ENCODE measurements at places on chromosomes 1 and 21.

- no peak for DNase-seq
These were observed 6.8 kb downstream of the CFAP410 start for GRCh38 chr21:44332383-44332782.

DNA sequence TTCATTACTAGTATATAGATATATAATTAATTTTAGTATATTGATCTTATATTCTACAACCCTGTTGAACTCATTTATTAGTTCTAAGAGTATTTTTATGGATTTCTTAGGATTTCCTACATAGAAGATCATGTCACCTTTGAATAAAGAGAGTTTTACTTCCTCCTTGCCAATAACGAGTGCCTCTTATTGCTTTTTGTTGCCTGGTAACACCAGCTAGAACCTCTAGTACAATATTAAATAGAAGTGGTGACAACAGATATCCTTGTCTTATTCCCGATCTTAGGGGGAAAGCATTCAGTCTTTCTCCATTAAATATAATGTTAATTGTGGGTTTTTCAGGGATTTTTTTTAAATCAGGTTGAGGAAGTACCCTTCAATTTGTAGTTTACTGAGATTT is 40.8 kb downstream of the WNT2B start:
- DNase-seq: no peak

GRCh38 chr1:37461698-37462436 is 12.5 kb upstream of the ZC3H12A start:
- no peak for DNase-seq

DNA sequence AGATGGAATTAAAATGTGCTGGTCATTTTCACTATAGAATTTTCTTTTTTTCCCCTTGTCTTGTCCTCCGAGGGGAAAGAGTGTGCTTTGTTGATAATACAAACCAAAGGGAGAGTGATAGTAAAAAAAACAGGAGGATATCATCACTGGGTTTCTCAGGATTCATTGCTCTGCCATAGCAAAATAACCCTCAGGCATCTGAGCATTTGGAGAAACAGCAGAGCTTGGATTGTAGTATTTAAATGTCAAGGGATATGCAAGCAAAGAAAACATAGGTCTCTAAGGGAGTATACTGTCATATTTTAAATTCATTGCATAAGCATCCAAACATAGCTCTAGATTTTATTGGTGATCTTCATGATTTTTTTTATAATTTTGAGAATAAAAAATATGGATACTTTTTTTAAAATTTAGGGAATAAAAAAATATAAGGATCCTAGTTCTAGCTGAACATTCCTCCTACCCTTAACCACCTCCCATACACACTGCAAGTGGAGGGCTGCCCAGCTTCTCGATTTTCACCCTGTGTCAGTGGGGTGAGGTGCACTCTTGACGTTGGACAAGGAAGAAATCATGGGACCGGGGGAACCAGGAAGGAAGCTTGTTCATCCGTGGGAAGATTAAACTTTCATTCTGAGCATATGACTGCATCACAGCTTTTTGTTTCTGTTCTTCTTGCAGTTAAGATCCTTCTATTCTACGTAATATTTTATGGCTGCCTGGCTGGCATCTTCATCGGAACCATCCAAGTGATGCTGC is 4.4 kb downstream of the ATP1B1 start:
- no peak for DNase-seq

- DNase-seq: no peak
These were observed 12.0 kb downstream of the MDM4 start for GRCh38 chr1:204528241-204528640.

- DNase-seq: no peak
These were observed at the start of the genes PLA2G2C and UBXN10 for GRCh38 chr1:20185834-20186782. Gene PLA2G2C, minus strand, starts transcription at chr1:20186518. Its CDS starts 9,155 bp downstream, at chr1:20177363. Gene UBXN10, plus strand, starts transcription at chr1:20186096. Its CDS starts 4,466 bp downstream, at chr1:20190562.

DNA sequence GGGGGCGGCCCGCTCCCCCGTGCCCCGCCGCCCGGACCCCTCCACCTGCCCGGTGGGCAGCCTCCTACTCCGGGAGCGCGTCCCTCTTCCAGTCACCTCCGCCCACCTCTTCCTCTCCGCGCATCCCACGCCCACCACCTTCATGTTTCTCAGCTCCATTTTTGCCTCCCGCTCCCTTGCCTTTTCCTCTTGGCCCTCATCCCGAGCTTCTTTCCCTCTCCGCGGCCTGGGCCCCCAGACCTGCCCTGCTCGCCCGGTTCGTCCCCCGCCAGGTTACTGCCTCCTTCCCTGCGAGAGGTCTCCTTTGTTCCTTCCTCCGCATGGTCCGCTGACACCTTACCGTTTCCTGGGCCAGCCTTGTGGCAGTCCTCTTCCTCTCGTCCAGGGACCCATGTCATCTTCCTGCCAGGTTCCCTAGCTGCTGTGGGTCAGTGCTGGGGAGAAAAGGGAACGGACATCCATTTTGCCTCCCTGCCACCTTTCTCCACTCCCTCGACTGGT is 563 bp downstream of the QSOX1 start:
- no peak for DNase-seq

GRCh38 chr1:115214098-115214497 is 124.0 kb downstream of the NGF start:
- no peak for DNase-seq

- DNase-seq: no peak
These were observed 7.9 kb upstream of the GNPAT start for GRCh38 chr1:231232870-231233734.

DNA sequence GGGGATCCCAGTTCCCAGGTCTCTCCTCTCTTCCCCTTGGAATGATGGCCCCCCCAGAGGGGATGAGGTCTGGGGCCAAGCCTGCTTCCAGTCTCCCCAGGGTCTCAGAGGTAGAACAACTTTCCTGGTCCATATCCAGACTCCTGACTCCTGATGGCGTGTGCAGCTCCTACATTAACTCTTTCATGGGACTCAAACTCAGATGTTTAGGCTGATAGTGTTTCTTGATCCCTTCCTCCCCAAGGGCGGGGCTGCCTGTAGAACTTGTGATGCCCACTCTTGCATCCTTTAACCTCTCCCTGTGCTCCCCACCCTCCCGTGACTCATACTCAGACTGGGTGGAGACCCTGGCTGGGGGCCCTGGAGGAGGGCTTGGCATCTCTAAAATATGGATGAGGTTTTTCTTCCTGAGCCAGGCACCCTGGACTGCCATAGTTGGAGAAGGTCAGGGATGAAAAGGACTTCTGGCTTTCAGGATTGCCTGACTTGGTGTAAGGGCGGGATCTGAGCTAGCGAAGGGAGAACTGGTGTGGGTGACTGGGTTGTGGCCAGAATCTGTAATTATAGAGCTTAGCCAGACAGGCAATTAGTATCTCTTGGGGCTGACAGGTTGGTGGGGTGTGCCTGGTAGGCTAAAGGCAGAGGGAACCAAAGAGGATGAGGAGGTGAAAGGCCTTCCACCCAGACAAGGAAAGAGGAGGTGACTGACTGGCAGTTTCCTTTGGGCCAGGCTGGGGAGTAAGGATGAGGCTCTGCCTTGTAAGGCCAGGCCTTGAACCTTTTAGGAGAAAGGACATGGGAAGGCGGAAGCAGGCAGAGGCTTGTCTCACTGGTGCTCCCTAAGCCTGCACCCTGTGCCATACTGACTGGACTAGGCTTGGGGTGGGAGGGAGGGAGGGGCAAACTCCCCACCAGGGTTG is 1.5 kb downstream of the ATP8B2 start:
- no peak for DNase-seq

DNA sequence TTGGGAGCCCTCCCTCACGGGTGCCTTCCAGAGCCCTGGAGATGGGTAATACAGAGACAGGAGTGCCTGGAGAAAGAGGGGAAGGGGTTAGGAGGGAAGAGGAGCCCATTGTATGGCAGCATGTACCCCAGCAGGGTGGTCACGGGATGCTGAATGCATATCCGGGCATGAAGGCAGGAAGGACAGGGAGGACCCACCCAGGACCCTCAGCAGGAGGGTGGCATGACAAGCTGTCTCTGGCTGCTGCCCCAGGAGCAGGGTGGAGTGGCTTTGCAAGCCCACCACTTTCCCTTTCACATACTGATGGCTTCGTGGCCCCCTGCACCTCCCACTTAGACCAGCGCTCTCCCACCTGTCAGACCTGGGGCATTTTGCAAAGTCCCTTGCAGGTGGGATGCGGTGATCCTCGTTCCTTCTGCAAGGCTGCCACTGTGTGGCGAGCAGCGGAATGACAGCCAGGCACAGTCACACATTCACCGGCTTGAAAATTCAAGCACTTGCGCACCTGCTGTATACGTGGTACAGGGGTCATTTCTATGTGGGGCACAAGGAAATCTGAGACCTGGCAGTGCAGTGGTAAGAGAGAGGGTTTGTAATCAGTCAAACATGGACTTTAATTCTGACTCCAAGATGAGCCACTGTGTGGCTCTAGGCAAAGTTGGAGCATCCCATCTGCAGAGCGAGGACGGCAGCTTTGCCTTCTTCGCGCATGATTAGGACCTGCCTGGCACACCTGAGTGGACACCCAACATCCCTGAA is 53.2 kb upstream of the TMEM51 start:
- DNase-seq: peak; percentile 15

DNA sequence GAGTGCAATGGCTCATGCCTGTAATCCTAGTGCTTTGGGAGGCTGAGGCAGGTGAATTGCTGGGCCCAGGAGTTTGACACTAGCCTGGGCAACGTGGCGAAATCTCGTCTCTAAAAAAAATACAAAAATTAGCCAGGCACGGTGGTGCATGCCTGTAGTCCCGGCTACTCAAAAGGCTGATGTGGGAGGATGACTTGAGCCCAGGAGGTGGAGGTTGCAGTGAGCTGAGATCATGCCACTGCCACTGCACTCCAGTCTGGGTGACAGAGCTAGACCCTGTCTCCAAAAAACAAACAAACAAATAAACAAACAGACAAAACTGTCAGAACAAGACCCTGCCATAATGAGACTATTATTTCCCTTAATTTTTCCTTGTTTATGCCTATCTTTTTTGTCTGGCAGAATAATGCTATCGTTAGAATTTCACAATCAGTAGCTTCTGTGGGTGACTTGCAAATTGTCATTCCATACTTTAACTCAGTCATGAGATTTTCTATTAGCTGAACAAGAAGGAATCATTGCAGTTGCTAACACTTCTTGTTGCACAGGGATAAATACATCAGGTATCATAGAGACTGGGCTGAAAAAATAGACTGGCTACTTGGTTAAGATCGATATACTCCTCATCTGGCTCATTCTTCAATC is 7.5 kb upstream of the THEM4 start:
- DNase-seq: no peak

DNA sequence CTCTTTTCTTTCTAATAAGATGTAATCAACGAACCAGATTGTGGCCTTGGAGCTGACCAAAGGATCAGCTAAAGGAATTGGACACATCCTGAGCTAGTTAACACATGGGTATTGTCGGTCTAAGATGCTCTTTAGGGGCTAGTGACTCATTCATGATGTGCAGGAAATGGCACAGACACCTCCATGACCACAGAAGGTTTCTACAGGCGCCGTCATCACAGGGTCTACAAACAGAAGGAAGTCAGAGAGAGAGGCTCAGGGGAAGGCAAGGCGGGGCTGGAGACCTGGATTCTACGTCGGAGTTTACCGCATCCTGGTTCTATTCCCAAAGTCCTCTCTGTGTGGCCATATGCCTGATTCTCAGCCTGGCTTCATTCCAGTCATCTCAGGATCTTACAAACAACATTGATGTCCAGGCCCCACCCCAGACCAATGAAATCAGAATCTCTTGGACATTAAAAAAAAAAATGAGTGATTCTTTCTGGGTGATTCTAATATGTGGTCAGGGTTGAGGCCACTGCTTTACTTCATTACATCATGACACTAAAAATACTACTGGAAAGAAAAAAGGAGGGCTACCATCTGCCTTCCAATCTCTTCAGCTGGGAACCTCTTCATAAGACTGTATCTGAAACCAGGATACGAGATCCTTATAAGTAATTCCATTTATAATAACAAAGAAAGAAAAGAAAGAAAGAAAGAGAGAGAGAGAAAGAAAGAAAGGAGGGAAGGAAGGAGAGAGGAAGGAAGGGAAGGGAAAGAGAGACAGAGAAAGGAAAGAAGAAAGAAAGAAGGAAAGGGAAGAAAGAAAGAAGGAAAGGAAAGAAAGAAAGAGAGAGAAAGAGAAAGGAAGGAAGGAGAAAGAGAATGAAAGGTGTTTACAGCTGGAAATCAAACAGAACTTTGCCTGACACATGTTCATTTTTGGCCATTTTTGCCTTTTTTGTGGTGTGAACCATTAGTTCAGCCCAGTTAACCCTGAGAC is 11.6 kb upstream of the KCNJ15 start:
- DNase-seq: no peak

DNA sequence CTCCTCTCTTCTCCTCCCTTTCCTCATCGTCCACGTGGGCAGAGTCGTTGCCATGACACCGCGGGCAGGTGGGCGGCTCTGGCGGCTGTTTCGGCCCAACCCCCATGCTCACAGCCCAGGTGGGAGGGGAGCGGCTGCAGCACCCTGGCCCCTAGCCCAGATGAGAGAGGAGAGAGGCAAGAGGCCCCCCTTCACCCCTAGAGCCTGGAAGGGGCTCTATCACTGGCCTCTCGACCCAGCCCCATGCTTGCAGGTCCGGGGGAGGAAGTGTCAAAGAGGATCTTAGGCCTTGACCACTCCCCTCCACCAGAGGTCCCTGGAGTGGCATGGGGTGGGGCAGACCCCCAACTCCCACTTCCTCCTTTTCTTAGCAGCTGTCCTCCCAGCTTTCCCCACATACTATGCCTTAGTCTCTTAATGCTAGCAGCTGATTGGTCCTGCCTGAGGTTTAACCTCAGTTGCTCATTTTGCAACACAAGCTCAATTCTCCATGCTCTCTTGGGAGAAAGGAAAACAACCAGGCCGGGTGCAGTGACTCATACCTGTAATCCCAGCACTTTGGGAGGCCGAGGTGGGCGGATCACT is 10.4 kb downstream of the DLGAP3 start:
- DNase-seq: peak; percentile 35

DNA sequence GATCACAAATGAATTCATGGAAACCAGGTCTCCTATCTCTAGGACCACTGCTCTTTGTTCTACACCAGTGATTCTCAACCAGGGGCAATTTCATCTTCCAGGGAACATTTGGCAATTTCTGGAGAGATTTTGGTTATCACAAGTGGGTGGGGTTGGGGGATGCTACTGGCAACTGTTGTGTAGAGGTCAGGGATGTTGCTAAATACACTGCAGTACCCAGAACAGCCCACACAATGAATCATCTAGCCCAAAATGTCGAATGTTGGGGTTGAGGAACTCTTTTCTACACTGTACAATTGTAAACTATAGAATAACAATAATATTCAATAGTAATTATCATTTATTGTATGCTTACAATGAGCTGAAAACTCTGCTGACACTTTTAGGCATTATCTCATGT is 55.7 kb upstream of the UBE2U start:
- no peak for DNase-seq

GRCh38 chr21:20445971-20446370 is 552.2 kb upstream of the NCAM2 start:
- no peak for DNase-seq

- DNase-seq: no peak
These were observed 85.8 kb upstream of the DIRAS3 start for GRCh38 chr1:68136187-68136586.
